ENCODE measurements at places on chromosomes 13 and 19.

DNA sequence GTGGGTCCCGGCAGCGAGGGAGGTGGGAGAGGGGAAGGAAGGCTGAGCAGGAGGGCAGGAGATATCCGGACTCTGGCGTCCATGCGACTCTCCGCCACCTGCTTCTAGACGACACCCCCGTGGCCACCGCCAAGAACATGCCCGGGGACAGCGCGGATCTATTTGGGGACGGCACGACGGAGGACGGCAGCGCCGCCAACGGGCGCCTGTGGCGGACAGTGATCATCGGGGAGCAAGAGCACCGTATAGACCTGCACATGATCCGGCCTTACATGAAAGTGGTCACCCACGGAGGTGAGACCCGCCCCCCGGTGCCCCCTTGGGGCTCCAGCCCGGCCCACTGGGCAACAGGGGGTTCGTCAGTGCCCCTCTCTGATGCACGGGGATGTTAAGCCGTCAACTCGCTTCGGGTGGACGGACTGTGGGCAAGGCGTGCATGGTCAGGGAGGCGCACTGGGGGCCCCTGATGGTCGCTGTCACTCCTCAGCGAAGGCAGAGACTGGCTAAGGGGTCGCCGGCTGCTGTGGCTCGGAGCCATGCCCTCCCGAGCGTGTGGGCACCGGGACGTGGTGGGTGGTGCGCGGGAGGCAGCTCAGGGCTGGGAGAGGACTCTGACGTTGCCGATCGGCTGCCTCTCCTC is 25.1 kb upstream of the NMRK2 start:
- no peak for DNase-seq

DNA sequence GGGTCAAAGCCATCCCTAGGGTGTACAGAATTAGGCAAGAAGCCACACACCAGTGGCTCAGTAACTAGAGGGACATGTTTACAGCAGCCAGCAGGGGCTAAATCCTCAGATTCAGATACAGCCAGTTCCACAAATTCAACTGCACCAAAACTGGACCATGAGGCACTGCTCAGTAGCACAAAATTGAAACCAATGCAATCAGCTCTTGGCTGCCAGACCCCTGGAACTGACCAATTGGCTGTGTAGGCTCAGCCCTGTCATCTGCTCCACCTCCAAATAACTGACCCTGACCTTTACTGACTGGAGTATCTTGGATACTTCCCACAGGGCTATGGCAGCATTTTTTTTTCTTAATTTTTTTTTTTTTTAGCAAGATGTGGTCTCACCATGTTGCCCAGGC is 226.5 kb downstream of the FOXO1 start:
- DNase-seq: no peak

- no peak for DNase-seq
These were observed 21.4 kb downstream of the MIR17HG start for GRCh38 chr13:91368676-91369440.

DNA sequence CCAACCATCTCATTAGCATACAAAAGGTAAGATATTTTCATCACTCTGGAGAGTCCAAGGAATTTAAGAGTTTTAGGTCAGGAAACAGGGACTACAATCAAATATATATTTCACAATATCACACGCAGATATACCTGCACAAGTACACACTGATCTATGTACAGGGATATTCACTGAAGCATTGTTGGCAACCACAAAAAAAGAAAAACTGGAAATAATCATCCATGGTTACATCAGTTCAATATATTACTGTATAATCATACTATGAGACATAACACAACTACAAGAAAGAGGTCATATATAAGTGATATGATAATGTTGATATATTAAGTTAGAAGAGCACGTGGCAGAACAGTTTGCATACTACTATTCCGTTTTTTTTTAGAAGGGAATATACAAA is 2.2 kb upstream of the SERP2 start:
- no peak for DNase-seq

DNA sequence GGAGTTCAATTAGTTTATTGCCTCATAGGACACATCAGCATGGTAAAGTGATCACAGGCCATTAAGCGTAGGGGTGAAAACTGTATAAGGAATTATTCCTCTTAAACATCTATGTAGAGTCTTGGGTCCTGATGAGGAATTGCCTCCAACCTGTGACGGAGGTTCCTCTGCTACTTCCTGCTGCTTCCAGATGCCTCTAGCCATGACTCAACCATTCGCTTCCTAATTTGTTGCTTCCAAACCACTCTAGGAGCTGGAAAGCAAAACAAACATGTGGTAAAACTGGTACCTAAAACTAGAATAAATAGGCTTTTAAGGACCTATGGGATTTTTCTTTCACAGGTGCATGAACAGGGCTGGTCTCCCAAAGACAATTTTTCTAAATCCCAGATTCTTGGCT is 253.8 kb downstream of the KLF12 start:
- no peak for DNase-seq

- no peak for DNase-seq
These were observed 155.5 kb downstream of the FGF9 start for GRCh38 chr13:21826214-21827015.

- peak; percentile 22 for DNase-seq
These were observed 16.5 kb upstream of the B3GNT3 start for GRCh38 chr19:17778251-17778967.

GRCh38 chr19:39826311-39826945 is 7.5 kb downstream of the DYRK1B start:
- DNase-seq: no peak

GRCh38 chr19:33256261-33256660 is 30.6 kb upstream of the SLC7A10 start:
- no peak for DNase-seq

GRCh38 chr19:6216236-6216995 is 63.4 kb downstream of the MLLT1 start:
- DNase-seq: no peak

DNA sequence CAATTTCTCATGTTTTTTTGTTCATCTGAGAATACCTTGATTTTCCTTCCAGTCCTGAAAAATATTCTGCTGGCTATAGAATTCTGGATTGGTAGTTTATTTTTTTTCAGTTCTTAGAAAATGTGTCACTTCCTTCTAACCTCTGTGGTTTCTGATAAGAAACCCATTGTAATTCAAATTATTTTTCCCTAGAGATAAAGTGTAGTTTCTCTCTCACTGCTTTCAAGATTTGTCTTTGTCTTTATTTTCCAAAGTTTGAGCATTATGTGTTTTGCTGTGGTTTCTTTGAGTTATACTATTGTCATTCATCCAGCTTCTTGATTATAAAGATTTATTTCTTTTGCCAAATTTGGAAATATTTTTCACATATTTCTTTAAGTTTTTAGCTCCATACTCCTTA is 324.0 kb upstream of the SPRY2 start:
- no peak for DNase-seq

GRCh38 chr19:41811036-41811435 is 14.6 kb downstream of the CEACAM3 start:
- no peak for DNase-seq

DNA sequence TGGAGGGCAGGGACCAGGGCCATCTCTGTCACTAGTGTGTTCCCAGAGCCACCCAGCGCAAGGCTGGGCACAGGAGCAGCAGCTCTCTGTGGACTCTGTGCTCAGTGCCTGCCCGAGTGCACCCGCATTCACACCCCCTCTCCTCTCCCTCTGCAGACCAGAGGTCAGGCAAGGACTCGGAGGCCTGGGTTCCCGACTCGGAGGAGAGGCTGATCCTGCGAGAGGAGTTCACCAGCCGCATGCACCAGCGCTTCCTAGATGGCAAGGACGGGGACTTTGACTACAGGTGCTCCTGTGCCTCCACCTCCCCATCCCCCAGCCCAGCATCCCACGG is 10.2 kb downstream of the CCDC97 start:
- no peak for DNase-seq

DNA sequence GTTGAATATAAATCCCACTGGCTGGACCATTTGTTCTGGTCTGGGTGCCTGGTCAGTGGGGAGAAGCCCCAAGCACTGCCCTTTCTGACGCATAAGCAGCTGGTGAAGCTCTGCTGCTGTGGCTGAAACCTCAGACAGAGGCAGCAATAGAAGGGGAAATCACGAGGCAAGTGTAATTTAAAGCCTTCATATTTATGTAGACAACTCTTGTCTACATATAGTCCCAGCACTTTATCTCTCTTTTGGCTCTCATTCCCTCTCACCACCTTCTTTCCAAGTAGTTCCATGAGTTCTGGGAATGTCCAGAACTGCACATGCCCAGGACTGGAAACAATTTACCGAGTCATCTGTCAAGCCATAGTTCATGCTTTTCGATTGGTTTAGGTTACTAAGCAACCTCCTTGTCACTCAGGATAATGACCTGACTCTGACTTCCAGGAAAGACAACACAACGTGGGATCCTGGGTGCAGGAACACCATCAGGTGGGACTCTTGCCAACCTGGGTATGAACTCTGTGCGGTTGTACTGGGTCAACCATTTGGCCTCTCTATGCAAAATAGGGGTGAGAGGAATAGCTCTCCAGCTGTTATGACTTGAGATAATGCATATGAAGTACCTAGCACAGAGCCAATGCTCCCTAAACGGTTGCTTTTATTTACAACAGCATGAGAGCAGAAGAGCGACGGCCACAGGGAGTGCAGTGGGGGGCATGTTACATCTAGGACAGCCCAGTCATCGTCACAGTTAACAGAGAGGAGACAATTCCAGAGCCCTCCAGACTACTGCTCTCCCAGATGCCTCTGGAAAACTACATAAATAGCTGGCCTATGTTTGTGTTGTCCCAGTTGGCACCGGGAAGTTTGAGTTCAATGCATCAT is 321.9 kb downstream of the FOXO1 start:
- DNase-seq: no peak

- no peak for DNase-seq
These were observed 12.2 kb upstream of the SAMD1 start for GRCh38 chr19:14102756-14103155.

GRCh38 chr13:43448605-43449336 is 338.0 kb downstream of the ENOX1 start:
- no peak for DNase-seq

DNA sequence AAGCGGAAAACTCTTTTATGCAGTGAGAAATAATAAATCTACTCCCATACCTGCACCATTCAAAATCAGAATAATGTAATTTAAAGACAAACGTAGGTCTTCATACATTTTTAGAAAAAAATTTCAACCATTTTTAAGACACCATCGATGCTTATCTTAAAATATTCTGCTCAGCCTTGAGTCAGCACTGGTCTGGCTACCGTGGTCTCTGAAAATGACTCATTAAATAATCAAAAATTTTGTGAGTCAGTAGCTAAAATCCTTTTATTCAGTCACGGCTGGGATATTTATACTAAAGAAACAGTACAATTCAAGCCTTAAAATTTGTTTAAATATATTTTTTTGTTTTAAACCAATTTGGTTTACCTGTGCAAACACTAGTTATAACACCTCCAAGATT is 2862.8 kb upstream of the PCDH20 start:
- DNase-seq: no peak

DNA sequence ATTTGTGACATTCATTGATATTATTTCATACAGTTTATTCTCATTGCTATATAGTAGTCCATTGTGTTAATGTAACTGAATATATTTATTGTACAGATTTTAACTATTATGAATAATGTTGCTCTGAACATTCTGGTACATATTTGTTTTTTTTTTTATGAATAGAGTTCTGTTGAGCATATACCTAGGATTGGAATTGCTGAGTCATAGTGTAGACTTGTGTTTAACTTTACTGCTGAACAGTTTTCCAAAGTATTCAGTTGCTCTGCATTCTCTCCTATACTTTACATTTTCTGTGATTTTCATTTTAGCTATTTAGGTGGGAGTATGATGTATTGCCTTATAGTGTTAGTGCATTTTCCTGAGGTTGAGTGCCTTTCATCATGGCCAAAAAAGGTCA is 97.5 kb downstream of the MAB21L1 start:
- no peak for DNase-seq

DNA sequence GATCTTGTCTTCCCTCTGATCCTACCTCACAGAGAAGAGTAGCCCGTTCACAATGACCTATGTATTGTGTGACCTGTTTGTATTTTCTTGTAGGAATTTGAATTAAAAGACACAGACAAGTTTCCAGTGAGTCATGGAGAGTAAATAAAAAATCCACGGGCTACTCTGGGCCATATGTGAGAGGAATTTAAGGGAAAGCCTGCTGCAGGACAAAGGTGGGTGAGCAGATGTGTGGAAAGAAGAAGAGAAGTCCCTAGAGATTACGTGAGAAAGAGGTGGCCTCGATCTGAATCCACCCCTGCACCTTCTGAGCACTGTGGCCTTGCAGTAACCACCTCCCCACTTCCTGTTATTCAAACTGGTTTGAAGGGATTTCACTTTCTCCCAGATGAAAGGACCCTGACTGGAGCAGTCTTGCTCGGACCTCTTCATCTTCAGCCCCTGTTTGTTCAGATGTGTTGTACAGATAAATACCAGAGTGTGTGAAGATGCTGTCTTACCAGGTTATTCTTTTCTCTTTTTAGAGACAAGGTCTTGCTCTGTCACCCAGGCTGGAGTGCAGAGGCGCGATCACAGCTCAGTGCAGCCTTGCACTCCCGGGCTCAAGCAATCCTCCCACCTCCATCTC is 205.4 kb downstream of the PDS5B start:
- peak; percentile 48 for DNase-seq

DNA sequence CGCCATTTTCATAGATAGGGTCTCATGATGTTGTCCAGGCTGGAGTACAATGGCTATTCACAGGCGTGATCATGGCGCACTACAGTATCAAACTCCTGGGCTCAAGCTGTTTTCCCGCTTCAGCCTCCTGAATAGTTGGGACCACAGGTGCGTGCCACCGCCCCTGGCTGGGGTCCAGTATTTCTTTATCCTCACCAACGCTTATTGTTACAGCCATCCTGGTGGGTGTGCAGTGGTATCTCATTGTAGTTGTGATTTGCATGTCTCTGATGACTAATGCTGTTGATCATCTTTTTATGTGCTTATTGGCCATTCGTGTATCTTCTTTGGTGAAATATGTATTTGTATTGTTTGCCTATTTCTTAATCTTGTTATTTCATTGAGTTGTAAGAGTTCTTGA is 49.0 kb downstream of the SIPA1L3 start:
- DNase-seq: no peak

DNA sequence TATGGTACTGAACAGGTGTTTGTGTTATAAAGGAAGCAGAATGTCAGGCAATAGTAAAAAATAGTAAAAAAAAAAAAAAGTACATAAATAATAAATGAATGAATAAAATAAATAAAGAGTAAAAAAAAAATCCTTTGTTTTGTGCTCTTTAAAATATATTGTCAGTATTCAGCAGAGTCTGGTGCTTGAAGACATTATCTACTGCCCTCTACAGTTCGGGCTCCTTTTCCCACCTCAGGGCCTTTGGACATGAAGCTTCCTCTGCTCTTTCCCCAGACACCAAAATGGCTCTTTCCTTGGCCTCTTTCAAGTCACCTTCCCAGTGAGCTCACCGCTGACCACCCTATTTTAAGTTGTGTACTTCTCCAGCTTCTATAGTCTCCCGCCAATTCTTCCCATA is 137.5 kb downstream of the TNFRSF19 start:
- no peak for DNase-seq
